ENCODE measurements at places on chromosomes 4 and X.

DNA sequence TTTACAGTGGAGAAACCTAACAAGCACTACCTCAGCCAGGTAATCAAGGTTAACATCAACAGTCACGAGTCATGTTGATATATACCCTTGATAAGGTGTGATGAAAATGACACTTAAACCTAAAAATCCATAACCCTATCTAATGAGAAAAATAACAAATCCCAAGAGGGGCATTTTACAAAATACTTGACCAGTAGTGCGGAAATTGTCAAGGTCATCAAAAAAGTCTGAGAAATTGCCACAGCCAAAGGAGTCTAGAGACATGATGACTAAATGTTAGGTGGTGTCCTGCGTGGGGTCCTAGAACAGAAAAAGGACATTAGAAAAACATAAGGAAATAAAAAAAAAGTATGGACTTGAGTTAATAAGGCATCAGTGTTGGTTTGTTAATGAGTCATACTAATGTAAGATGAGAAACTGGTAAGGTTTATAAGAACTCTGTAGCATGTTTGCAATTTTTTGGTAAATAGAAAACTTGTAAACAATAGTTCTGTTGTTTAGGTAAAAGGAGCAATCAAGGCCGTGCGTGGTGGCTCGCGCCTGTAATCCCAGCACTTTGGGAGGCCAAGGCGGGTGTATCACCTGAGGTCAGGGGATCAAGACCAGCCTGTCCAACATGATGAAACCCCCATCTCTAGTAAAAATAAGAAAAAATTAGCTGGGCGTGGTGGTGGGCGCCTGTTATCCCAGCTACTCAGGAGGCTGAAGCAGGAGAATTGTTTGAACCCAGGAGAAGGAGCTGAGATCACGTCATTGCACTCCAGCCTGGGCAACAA is 2.9 kb downstream of the RPL36A start:
- H3K4me3 ChIP-seq: peak overlapping the region; percentile 98
- H3K36me3 ChIP-seq: peaks cover 38% of the 10 kb centered on the region
- peak overlapping the region; percentile 70 for H3K27ac ChIP-seq
- H3K27me3 ChIP-seq: no peaks in the 10 kb centered on the region
- no peak for DNase-seq
- peaks cover 8% of the 10 kb centered on the region for H3K4me1 ChIP-seq

DNA sequence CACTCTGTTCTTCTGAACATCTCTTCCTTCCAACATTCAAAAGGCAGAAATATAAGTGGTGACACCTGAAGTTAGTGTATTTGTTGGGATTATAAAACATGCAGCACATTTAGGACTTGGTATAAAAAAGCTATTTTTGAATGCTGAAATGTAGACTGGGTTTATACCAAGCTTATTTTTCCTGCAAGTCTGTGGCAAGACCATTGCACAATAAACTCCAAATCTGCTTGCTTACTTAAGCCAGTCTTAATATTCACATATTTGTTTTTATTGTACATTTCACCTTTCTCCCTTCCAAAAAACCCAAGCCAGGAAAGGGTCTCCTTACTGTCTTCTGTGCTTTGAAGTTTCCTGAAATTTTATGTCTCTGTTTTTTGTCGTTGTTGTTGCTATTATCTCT is 63.7 kb downstream of the FHIP1A start:
- H3K4me3 ChIP-seq: no peak overlapping the region
- no peaks in the 10 kb centered on the region for H3K36me3 ChIP-seq
- H3K27ac ChIP-seq: no peak overlapping the region
- no peaks in the 10 kb centered on the region for H3K4me1 ChIP-seq
- H3K27me3 ChIP-seq: no peaks in the 10 kb centered on the region

GRCh38 chr4:109588176-109588575 is 28.1 kb downstream of the MCUB start:
- peaks cover 57% of the 10 kb centered on the region for H3K4me1 ChIP-seq
- H3K4me3 ChIP-seq: no peak overlapping the region
- peak overlapping the region; percentile 1 for H3K27ac ChIP-seq
- peak; percentile 22 for DNase-seq

DNA sequence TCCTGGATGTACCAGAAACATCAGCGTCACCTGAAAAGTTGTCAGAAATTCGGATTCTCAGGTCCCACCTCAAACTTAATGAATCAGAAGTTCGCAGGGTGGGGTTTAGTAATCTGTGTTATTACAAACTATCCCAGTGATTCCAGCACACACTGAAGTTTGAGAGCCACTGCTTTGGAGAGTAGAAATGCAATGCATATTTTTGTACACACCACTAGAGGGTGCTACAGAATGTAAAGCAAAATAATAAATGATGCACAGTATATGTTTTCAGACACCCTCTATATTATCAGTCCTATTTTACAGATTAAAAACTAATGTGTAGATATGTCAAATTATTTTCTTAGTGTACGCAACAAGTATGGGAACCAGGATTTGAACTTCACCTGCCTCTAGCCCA is 2.4 kb upstream of the MORF4L2 start:
- H3K27me3 ChIP-seq: no peaks in the 10 kb centered on the region
- H3K27ac ChIP-seq: no peak overlapping the region
- no peak for DNase-seq
- peaks cover 9% of the 10 kb centered on the region for H3K36me3 ChIP-seq
- peak overlapping the region; percentile 33 for H3K4me3 ChIP-seq

DNA sequence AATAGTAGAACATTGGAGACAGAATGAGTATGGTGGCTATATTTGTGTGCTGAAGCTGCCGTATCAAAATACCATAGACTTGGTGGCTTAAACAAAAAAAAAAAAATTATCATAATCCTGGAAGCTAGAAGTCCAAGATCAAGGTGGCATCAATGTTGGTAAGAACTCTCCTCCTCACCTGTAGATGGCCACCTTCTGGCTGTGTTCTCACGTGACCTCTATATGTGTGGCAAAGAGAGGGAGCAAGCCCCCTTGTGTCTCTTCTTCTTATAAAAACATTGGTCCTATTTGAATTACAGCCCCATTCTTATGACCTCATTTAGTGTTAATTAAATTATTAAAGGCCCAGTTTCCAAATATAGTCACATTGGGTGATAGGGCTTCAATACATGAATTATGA is 1640.9 kb upstream of the PCDH7 start:
- DNase-seq: no peak
- no peaks in the 10 kb centered on the region for H3K36me3 ChIP-seq

DNA sequence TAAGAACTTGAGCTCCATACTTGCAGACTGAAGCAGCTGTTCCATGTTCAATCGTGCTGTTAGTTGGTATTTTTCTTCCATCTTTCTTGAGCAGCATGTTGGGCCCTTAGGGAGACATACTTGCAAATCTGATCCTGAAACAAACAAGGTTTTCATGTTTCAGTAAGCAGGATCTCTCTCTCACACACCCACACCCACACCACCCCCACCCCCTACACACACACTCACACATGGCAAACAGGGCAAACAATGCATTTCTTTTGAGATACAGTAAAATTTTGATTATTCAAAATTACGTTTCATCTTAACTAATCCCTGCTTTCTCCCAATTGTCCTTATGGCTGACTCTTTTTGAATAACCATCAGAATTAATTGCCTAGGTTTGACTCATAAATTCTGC is 32.3 kb downstream of the GPC3 start:
- DNase-seq: no peak
- H3K27ac ChIP-seq: no peak overlapping the region
- H3K4me1 ChIP-seq: no peaks in the 10 kb centered on the region
- no peak overlapping the region for H3K4me3 ChIP-seq
- peaks cover 8% of the 10 kb centered on the region for H3K27me3 ChIP-seq

GRCh38 chr4:124710015-124710741 is 2.4 kb downstream of the ANKRD50 start:
- DNase-seq: no peak
- H3K27me3 ChIP-seq: peaks cover 17% of the 10 kb centered on the region
- peaks cover 8% of the 10 kb centered on the region for H3K4me1 ChIP-seq
- H3K27ac ChIP-seq: no peak overlapping the region
- no peaks in the 10 kb centered on the region for H3K36me3 ChIP-seq

GRCh38 chr4:3649491-3649890 is 116.7 kb upstream of the ADRA2C start:
- H3K27ac ChIP-seq: no peak overlapping the region
- no peak overlapping the region for H3K4me3 ChIP-seq
- no peak for DNase-seq
- H3K36me3 ChIP-seq: no peaks in the 10 kb centered on the region
- no peaks in the 10 kb centered on the region for H3K27me3 ChIP-seq

- no peaks in the 10 kb centered on the region for H3K27me3 ChIP-seq
- H3K4me1 ChIP-seq: no peaks in the 10 kb centered on the region
- H3K27ac ChIP-seq: no peak overlapping the region
- peaks cover 38% of the 10 kb centered on the region for H3K36me3 ChIP-seq
Observed at GRCh38 chr4:1940566-1940965, 68.2 kb downstream of the NELFA start.

DNA sequence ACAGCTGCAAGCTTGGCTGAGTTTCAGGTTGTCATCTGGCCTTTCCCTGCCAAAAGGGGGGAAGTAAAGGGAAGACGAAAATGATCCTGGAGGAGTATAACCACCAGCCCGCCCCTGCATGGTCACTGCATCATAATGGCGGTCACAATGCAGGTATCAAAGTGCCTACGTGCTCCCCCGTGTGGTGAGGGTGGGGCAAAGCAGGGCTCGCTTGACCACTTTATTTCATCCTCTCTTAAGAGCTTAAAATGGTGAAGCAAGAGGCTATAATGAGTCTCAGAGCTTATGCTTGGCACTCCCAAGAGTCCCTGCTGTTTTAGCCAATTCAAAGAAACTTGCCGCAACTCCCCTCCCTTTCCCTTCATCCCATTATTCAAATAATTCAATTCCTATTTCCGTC is 105.6 kb downstream of the APOOL start:
- DNase-seq: no peak
- no peak overlapping the region for H3K27ac ChIP-seq
- no peaks in the 10 kb centered on the region for H3K4me1 ChIP-seq
- H3K27me3 ChIP-seq: no peaks in the 10 kb centered on the region

DNA sequence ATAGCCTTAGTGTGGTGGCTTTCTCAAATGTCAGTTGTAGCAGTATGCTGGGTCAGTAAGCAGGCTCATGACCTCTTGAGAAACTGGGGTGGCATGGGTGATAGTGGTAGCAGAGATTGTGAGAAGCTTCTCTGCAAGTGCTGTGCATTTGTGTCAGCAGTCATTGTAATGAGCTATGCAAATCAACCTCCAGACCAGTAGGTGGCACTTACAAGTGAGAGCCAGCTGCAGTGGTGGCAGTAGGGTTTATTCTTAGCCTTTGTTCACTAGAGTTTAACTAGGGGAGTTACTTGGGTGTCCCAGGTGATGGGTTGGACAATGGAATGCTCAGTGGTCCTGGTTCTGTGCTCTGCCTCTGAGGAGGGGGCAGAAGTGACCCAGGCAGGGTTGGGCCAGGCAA is 818.7 kb downstream of the PCDH7 start:
- H3K4me1 ChIP-seq: no peaks in the 10 kb centered on the region
- H3K27ac ChIP-seq: no peak overlapping the region
- no peaks in the 10 kb centered on the region for H3K27me3 ChIP-seq
- DNase-seq: no peak
- H3K4me3 ChIP-seq: no peak overlapping the region

GRCh38 chr4:124083711-124084110 is 628.8 kb downstream of the ANKRD50 start:
- no peak overlapping the region for H3K27ac ChIP-seq
- no peak for DNase-seq
- H3K27me3 ChIP-seq: no peaks in the 10 kb centered on the region
- H3K4me3 ChIP-seq: no peak overlapping the region
- H3K4me1 ChIP-seq: no peaks in the 10 kb centered on the region

DNA sequence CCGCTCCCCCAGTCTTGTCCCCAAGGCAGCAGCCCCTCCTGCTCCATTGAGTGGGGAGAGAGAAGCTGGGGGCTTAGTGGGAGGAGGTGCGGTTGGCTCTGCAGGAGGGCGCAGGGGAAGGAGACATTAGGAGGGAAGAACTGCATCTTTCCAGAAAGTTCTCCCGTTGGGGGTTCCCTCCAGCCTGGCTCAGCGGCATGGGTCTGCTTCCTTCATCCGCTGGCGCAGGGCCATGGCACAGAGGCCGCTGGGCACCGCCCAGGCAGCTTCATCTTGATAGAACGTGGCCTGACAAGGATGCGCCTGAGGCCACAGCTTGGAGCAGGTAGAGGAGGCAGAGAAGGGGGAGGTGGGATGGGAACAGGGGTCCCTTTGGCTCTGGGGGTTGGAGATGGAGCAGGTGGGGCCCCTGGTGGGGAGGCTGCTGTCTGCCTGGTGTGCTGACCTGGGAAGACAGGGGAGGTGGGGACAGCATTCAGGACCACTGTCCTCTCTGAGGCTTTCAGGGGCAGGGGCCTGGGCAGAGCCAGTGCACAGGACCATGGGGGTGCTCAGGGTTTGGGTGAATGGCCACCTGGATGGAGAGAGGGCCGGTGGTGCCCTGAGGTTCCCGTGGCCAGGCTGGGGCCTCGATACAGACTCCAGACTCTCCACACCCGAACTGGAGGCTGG is 12.1 kb downstream of the DOK7 start:
- H3K27me3 ChIP-seq: no peaks in the 10 kb centered on the region
- DNase-seq: no peak
- H3K27ac ChIP-seq: no peak overlapping the region
- no peaks in the 10 kb centered on the region for H3K36me3 ChIP-seq
- H3K4me3 ChIP-seq: no peak overlapping the region

GRCh38 chr4:22634541-22635181 is 58.1 kb upstream of the GBA3 start:
- no peaks in the 10 kb centered on the region for H3K27me3 ChIP-seq
- H3K27ac ChIP-seq: no peak overlapping the region
- no peak overlapping the region for H3K4me3 ChIP-seq

DNA sequence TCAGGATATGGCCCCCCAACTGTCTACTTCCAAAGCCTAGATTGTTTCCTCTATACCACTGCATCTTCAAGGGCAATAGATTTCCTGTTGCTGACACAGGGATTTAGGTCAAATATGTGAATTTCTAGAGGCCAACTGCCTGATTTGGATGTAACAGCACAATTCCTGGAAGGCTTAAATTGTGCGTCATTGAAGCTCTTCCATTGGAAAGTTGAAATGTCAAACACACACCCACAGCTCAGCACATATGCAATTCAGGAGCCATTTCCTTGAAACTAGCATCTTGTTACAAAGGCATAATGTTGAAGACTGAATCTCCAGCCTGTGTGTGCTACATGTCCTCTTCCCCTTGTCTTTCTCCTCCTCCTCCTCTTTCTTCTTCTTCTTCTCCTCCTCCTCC is 158.6 kb downstream of the STK32B start:
- no peak for DNase-seq
- no peaks in the 10 kb centered on the region for H3K27me3 ChIP-seq
- no peak overlapping the region for H3K4me3 ChIP-seq
- H3K36me3 ChIP-seq: no peaks in the 10 kb centered on the region
- no peaks in the 10 kb centered on the region for H3K4me1 ChIP-seq
- no peak overlapping the region for H3K27ac ChIP-seq

- H3K27ac ChIP-seq: peak overlapping the region; percentile 3
- DNase-seq: peak; percentile 19
- peaks cover 2% of the 10 kb centered on the region for H3K27me3 ChIP-seq
- H3K36me3 ChIP-seq: no peaks in the 10 kb centered on the region
Observed at GRCh38 chrX:135974279-135974856, 580 bp upstream of the MMGT1 start.

All from activated T-helper 1 cell treated with anti-CD3 and anti-CD28 coated beads, Interleukin-12 subunit alpha, Interleukin-12 subunit beta, Interleukin-2, Interleukin-4 antibody, amounts not matched to agents 30 ng/mL and 10 ng/mL and 1 ng/mL, durations not matched to agents 14 hours and 24 hours and 36 hours (primary cell).